ENCODE measurements at places on chromosomes 5 and 9.

- no peak for DNase-seq
Measured at GRCh38 chr9:80707120-80707519, 982.2 kb downstream of the TLE1 start.

DNA sequence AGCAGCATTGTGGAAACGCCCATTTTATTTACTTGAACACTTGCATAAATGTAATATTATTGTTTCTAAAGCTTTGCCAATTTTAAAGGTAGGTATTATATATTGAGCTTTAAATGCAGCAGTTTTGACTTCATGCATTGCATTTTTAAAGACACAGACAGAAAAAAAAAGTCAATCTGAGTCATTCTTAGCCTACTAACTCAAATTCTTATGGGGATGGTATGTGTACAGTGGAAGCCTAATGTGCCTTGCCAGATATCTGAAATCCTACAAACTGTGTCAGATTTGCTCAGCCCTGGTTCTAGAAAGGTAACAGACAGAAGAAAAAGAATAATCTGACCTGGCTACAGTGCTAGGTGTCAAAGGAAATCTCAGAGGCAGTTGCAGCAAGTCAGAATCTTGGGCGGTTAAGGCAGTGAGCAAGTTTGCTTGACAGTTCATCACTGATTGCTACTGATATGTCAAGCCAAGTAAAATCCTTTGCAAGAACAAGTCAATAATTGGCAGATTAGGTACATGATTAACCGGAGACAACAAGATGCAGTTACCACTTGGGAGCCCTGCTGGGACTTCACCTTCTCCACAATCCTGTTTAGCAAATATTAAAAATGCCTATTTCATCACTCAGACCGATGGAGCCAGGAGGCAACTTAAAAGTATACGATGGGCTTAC, 224.8 kb upstream of the WWC1 start:
- no peak for DNase-seq

GRCh38 chr9:131715906-131716305, 24.0 kb downstream of the RAPGEF1 start:
- DNase-seq, result no peak

DNA sequence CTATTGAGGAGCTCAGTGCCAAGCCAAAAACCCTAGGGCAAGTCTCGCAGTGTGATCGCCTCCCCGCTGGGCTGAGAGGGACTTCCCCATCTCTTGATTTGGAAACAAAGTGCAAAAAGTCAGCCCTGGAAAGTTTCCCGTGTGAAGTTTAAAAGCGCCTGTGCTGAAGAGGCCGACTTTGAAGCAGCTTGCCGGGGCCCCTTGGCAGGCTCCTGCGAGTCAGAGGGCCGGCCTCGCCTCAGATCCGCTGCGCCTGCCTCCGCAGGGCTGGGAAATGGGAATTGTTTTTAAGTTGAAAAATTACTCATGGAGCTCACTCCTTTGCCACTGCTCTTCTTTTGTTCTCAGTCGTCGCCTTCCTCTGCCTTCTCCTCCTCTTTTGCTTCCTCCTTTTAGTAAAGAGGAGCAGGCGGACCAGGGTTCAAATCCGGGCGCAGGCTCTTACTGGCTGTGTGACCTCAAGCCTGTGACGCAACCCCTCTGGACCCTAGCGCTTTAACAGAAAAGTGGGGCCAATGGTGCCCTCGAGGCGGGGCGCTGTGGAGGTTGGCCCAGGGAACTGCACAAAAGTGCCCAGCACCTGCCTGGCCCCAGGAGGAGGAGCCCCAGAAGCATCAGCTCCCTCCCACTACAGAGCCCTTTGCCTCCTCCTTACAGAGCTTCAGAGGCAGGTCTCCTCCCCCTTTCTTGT, 14.7 kb upstream of the LHX2 start:
- no peak for DNase-seq

DNA sequence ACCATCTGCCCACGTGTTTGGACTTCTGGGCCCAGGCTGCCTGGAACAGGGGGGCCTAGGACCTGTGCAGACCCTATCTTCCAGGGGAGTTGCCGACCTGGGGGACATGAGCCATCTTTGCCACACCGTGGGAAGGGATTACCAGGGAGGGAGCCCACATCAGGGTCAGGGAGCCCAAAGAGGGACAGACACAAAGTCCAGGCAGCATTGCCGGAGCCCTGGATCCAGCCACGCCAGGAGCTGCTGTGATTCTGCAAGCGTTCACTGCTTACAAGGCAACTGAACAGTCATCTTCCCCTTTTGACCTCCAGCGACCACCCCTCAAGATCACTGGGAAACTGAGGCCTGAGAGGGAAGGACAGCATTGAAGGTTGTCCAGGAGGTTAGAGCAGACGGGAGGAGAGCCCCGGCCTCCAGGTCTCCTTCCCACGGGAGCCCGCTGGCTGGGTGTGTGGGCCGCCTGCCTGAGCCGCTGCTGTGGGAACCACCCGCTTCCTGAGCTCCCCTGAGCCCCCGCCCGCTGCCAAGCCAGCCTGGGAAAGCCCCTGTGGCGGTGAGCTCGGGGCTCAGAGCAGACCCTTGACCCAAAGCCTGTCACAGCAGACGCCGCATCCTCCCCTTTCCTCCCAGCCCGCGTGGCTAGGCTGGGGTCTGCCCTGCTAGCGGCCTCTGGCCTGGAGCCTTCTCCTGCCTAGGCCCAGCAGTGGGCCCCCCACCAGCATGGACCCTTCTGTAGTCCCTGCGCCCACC, 17.1 kb upstream of the NOTCH1 start:
- DNase-seq, result no peak

DNA sequence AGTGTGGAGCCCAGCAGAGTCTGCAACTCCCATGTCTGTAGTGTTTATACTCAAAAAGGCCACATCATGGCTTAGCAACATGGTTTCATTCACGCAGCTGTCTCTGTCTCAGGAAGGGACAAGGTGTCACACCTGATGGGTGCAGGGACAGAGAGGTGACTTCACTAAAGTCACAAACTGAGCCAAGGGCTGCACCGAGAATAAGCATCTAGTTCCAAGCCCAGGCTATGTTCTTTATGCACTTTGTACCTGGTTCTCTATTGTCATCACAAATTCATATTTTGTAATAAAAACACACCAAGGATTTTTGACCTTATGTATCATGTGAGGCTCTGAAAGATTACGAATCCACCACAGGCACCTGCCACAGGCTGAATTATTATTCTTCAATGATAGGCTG, 64.9 kb upstream of the STK32A start:
- DNase-seq, result no peak

GRCh38 chr9:96167011-96167410, 135.0 kb downstream of the HSD17B3 start:
- DNase-seq, result no peak

GRCh38 chr9:90204128-90204831, 438.3 kb downstream of the DIRAS2 start:
- no peak for DNase-seq

Data from D721Med (cell line).